Retina (tissue), 1 donor: ENCODE measurements at places on chromosomes 16 and 17.

DNA sequence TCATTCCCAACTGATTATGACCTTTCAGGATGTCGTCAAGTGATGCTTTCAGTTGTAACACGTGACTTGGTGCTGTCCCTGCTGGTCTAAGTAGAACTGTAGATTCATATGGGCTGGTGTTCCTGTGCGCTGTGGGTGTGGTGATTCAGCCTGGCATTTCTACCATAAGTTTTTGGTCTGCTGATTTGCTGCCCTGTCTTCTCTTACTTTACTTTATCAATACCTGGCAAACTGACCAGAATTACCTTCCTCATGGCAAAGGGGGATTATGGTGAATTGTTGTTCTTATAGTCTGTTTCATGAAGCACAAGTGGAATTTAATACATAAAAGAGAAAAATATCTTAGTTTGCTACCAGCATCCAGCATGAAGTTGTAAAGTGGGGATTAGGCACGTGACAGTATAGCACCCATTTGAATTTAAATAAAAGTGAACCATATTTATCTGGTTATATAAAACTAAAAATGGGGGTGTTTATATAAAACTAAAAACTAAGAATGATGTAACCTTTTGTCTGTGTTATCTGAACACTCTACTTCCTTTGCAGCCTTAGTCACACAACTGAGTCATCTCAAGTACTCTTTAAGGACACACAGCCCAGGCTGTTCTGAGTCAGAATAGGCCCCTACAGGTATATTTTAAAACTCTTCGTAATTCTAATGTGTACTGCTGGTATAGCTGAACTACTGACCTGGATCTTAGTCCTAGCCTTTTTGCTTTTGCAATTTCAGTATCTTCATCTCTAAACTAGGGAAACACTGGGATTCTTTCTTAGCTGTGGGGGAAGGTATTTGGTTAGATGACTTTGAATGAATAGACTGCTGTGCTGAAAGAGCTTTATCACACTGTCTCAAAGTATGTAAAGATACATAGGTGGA, 28.3 kb downstream of the TTC19 start:
- no peak for DNase-seq

GRCh38 chr16:3690980-3691720, 26.2 kb downstream of the TRAP1 start:
- no peak for DNase-seq

- no peak for DNase-seq
Measured at GRCh38 chr16:57314161-57314785, 29.8 kb upstream of the PLLP start.

DNA sequence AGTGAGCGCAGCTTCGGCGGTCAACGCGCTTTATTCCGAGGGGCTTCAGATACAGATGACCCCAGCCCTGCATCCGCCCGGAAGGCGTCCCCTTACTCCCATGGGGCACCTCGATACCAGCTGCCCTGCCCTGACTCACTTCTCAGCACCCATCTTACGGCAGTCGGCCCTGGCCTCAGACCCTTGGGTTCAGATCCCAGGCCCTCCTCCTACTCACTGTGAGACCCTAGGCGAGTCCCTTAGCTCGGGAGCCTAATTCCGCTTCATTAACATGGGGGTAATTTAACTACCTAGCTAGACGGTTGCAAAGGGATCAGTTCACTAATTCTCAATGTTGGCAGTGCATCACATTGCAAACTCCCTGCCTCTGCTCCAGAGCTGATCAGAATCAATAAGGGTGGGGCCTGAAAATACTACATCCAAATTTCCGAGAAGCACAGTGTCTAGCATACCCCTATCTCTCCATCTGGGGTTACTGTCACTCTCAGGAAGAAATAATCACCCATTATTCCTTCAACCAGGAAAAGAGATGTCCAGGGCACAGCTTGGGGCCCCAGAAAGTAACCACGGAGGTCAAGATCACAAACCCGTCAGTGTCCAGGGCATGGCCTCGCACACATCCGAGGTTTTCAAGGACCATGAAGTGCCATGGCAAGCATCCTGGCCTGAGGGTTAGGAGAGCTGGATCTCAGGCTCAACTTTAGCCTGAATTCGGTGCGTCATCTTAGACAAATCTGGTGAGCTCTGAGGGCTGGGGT, 415 bp upstream of the FLOT2 start:
- no peak for DNase-seq

DNA sequence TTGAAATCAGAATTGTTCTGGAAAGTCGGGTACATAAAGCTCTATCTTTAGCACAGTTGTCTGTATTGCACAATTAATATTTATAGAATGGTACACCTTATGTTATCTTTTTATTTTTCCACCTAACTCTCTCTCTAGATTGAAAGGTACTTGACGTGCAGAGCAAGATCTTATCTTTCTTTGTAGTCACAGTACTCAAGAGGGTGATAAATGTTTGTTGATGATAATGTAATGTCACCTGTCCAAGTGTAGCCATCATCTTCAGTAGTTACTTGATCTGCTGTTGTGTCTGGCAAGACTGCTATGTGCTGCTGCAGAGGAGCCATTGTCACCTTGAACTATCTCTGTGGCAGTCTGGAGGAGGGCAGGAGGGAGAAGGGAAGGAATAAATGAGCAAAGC, 5.3 kb downstream of the HMOX2 start:
- DNase-seq: no peak

- DNase-seq: no peak
Measured at GRCh38 chr17:77378318-77379064, 237.7 kb downstream of the SEC14L1 start.
